ENCODE measurements at places on chromosomes 12 and 14. TPM values are rescaled to one million over a fixed set of nuclear protein-coding genes. Genes with fewer than 3 reads are reported as not detected.
A peak's percentile ranks its signal among the peaks of the same experiment; 100 is the strongest.

Gene NAP1L1
- total RNA-seq = 1,010 TPM

Gene PITPNM2
- 8.2 TPM for total RNA-seq

Gene RILPL2
- 1.4 TPM for total RNA-seq

DNA sequence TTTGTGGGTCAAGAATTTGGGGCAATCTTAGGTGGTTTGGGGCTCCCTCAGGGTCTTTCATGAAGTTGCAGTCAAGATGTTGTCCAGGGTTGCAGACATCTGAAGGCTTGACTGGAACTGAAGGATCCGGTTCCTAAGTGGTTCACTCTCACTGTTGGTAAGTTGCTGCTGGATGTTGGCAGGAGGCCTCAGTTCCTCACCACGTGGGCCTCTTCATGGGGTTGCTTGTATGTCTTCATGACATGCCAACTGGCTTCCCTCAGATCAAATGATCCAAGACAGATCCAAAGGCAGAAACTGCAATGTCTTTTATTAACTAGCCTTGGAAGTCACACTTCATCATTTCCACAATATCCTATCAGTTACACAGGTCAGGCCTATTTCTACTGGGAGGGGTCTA lies 49.2 kb downstream of the ARF6 start:
- H3K4me1 ChIP-seq = peaks cover 4% of the 10 kb centered on the region
- H3K27ac ChIP-seq = no peak overlapping the region
- no peak for DNase-seq
- H3K4me3 ChIP-seq = no peak overlapping the region
- peaks cover 10% of the 10 kb centered on the region for H3K27me3 ChIP-seq

Gene FOS
- total RNA-seq = 50.8 TPM

DNA sequence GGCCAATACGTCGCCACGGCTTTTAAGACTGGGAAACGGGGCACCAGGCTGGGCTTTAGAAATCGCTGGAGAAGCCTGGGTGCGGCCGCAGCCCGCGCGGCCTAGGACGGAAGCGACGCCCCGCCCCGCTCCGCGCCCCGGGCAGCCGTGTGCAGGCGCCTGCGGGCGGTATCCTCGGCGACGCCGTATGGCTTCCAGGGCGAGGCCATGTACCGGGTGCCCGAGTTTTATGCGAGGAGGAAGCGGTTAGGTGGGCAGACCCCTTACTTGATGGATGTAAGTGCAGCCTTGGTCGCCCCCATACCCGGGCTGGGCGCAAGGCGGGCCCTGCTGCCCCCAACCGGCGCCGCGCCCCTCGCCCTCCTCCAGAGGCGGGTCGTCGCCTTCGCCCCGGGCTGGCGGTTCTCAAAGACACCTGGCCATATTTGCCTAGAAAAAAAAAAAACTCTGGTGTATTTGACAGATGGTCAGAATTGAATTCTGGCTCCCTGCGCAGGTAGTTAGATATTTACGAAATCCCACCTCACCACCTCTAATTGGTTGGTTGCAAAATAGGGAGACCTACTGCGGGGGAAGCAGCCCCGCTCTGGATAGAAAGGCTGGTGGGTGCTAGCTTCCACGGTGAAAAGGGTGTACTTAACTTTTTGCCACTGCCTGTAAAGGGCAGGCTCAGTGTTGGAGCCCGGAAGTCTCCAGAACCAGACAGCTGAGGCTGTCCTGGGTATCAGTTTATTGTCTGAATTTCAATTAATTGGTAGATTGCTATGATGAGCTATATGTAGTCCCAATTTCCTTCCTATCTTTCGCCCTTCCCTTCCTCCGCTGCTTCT lies at the start of gene PPP1R36:
PPP1R36 (plus strand) TSS at position 171 of the 830 bp plus-strand sequence; CDS start at position 208, 37 bp downstream.
- no peaks in the 10 kb centered on the region for H3K36me3 ChIP-seq
- DNase-seq = peak; percentile 40
- H3K4me3 ChIP-seq = peak within 1 kb of the TSS; percentile 62
- peaks cover 28% of the 10 kb centered on the region for H3K4me1 ChIP-seq

DNA sequence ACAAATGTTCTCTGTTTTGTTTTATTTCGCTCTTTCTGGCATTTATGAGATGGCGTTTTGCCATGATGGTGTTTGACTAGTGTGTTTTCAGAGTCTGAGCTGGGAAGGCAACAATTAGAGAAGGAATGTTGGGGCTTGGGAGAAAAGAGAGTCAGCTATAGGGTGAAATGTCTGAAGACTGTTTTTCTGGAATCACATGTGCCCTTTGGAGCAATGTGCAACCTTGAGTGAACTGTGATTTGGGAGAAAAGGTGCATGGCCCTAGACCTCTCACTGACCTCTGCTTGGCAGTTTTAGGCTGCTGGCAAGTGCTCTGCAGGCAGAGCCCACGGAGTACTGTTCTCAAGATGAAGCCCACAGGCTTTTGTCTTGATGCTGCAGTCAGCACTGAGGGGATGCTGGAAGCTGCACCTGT lies 379.9 kb upstream of the PDE3A start:
- H3K36me3 ChIP-seq = no peaks in the 10 kb centered on the region
- no peak for DNase-seq
- H3K4me3 ChIP-seq = no peak overlapping the region
- H3K4me1 ChIP-seq = no peaks in the 10 kb centered on the region

- no peaks in the 10 kb centered on the region for H3K27me3 ChIP-seq
- DNase-seq = peak; percentile 28
- peak overlapping the region; percentile 99 for H3K4me3 ChIP-seq
- H3K4me1 ChIP-seq = peaks cover 21% of the 10 kb centered on the region
Observed at GRCh38 chr14:24147761-24148428, 597 bp downstream of the RNF31 start.

DNA sequence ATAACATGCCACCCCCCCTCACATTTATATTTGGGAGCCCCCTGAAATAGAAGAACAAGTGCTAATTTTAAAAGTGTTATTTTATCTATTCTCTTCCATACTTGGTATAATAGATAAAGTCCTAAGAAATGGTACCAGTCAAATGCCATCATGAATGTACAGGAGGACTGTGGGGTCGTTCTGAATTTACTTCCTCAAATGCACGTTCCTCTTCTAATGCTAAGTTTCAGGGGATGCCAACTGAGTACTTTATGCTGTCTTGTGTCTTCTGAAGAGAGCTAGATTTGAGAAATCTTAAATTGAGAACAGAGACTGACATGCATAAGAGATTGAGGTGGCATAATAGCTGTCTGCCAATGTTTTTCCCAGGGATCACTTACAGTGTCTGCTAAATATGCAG lies 59.0 kb downstream of the CFAP54 start:
- H3K4me1 ChIP-seq = no peaks in the 10 kb centered on the region
- H3K27me3 ChIP-seq = no peaks in the 10 kb centered on the region
- H3K27ac ChIP-seq = no peak overlapping the region
- H3K36me3 ChIP-seq = no peaks in the 10 kb centered on the region

- H3K4me3 ChIP-seq = peak within 1 kb of the TSS; percentile 74
- H3K27me3 ChIP-seq = peaks cover 47% of the 10 kb centered on the region
- no peak within 1 kb of the TSS for H3K27ac ChIP-seq
- peaks cover 22% of the 10 kb centered on the region for H3K4me1 ChIP-seq
Observed at GRCh38 chr12:122203301-122204166, at the start of gene B3GNT4. Gene B3GNT4, plus strand, starts transcription at chr12:122203709. Its CDS starts 910 bp downstream, at chr12:122204619.

GRCh38 chr14:22598099-22598895 lies at the start of gene ABHD4:
Gene ABHD4, plus strand, starts transcription at chr14:22598300. Its CDS starts 7 bp downstream, at chr14:22598307.
- H3K27ac ChIP-seq = peak within 1 kb of the TSS; percentile 99
- H3K36me3 ChIP-seq = peaks cover 18% of the 10 kb centered on the region
- H3K27me3 ChIP-seq = no peaks in the 10 kb centered on the region

DNA sequence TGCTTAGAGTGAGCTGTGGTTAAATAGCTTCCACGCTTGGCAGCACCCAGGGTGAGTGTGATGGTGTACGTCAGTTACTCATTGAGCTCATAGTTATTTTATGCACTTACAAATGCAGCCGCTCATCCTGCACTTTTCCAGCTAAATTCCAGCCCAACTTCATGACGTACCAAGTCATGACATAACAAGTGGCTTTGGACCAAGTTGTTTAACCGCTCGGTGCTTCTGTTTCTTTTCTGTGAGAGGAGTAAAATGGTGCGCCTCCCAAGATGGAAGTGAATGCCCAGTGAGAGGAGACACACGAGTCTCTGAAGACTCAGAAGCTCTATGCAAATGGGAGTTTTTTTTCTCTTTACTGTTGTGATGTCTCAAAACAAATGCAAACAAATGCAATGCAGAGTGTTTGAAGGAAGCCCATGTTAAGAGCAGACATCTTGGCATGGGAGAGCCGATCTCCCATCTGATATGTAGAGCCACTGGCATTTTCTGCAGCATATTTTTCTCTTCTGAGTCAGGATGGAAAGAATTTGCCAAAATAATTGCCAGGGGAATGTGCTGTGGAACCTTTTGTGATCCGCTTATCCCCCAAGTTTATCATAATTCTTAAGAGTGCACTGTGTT lies 72.2 kb downstream of the FBXW8 start:
- no peak overlapping the region for H3K4me3 ChIP-seq
- H3K27me3 ChIP-seq = no peaks in the 10 kb centered on the region
- H3K4me1 ChIP-seq = peaks cover 29% of the 10 kb centered on the region
- H3K27ac ChIP-seq = no peak overlapping the region

DNA sequence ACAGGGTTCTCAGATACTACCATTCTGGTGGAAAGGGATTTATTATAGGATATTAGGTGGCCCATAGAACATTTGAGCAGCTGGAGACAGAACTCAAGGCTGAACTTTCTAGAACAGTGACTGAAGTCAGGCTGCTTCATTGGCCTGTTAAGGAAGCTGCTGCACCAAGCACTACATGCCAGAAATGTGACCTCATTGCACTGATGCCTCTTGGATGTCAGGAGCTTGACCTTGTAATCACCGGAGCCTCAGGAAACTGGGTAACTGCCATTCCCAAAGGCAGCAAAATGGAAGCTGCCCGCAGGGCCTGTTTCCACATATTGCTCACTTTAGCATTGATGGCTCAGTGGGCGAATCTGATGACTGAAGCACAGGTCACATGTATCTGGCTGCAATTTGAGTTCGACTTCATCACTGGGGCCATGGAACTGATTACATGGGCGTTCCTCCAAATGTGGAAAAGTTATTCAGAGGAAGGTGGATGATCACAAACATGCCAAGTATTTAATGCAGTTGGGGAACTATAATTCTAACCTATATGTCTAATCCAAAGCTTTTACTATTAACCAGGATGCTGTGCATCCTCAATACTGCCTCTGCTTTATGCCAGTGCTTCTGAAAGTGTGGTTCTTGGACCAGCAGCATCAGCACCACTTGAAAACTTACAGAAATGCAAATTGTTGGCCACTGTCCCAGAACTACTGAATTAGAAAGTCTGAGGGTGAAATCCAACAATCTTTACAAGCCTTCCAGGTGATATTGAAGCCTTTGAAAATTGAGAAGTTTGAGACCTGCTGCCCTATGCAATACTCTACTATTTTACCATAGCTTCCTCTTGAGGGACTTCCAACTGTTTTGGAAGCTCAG lies 337.2 kb upstream of the NAV3 start:
- H3K27ac ChIP-seq = no peak overlapping the region
- no peaks in the 10 kb centered on the region for H3K27me3 ChIP-seq
- no peak for DNase-seq
- peaks cover 26% of the 10 kb centered on the region for H3K4me1 ChIP-seq

DNA sequence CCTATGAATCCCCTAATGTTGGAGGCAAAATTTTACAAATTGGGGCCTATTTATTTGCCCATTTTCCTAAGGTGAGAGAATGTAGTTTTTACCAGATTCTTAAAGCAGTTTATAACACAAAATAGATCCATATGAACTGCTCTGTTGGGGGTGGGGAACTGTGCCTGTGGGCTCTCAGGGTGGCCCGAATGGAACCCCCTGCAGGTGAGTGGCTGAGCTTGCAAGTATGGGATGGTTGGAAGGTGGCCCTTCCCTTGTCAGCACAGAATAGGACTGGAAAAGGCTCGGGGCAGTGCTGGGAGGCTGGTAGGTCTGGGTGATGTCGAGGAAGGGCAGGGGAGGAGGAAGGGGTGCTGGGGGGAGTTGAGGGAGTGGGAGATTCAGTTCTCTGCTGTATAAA lies 4.9 kb downstream of the VSX2 start:
- H3K4me3 ChIP-seq = no peak overlapping the region
- peak; percentile 45 for DNase-seq
- peaks cover 71% of the 10 kb centered on the region for H3K27me3 ChIP-seq
- H3K4me1 ChIP-seq = peaks cover 53% of the 10 kb centered on the region
- no peak overlapping the region for H3K27ac ChIP-seq

Gene AKAP3
- total RNA-seq = 1.8 TPM

Gene SYNDIG1L
- 1.9 TPM for total RNA-seq

DNA sequence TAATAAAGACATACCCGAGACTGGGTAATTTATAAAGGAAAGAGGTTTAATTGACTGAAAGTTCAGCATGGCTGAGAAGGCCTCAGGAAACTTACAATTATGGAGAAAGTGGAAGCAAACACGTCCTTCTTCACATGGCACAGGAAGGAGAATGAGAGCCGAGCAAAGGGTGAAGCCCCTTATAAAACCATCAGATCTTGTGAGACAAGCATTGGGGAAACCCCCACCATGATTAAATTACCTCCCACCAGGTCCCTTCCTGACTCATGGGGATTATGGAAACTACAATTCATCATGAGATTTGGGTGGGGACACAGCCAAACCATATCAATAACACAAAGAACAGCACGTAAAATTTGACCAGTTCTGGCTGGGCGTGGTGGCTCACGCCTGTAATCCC lies 85.6 kb upstream of the ATF7IP start:
- H3K27me3 ChIP-seq = peaks cover 55% of the 10 kb centered on the region
- DNase-seq = no peak
- no peak overlapping the region for H3K4me3 ChIP-seq
- peaks cover 27% of the 10 kb centered on the region for H3K4me1 ChIP-seq
- H3K36me3 ChIP-seq = peaks cover 7% of the 10 kb centered on the region

- H3K27me3 ChIP-seq = no peaks in the 10 kb centered on the region
- H3K36me3 ChIP-seq = peaks cover 5% of the 10 kb centered on the region
- DNase-seq = no peak
- no peak overlapping the region for H3K27ac ChIP-seq
Observed at GRCh38 chr12:46559311-46559710, 186.7 kb upstream of the SLC38A2 start.

DNA sequence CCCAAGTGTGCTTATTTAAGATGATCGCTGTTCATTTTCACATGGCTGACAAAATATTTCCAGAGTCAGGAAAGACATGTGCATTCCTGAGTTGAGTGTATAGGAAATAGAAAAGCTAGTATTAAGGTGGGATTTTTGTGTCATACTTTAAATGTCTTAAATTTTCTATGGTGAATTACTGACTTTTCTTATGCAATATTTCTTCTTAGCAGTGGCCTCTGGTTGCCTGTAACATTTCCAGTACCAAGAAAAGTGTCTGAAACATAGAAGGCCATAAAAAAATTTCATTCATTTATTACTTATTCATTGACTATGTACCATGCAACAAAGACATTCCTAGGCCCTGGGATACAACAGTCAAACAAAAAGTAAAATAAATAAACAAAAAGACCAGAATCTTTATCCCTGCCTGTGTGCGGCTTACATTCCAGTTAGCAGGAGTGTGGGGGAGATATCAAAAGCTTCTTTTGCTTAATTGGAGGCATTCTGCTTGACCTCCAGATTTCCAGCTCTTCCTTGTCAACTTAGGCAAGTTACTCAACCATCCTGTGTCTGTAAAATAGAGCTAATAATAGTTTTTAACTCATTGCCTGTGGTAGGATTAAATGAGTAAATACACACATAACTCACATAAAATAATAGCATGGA lies 216.3 kb upstream of the FLRT2 start:
- no peak overlapping the region for H3K27ac ChIP-seq
- H3K36me3 ChIP-seq = no peaks in the 10 kb centered on the region
- peaks cover 40% of the 10 kb centered on the region for H3K4me1 ChIP-seq
- no peaks in the 10 kb centered on the region for H3K27me3 ChIP-seq
- H3K4me3 ChIP-seq = no peak overlapping the region
